ENCODE measurements at places on chromosomes 5 and 9. TPM values are rescaled to one million over a fixed set of nuclear protein-coding genes. Genes with fewer than 3 reads are reported as not detected.

The ADAMTS12 gene
- 0.85 TPM for total RNA-seq

The PDCD1LG2 gene
- total RNA-seq, result 2.0 TPM

The TAS2R1 gene
- not detected for total RNA-seq

The CYLC2 gene
- total RNA-seq, result not detected

The GLIPR2 gene
- 8.7 TPM for total RNA-seq

The DNAJC21 gene
- 55.5 TPM for total RNA-seq

The SELENOP gene
- total RNA-seq, result 213 TPM

The MROH2B gene
- not detected for total RNA-seq

The PCDHGB5 gene
- total RNA-seq, result 6.0 TPM

The N4BP3 gene
- 1.8 TPM for total RNA-seq

The TRIP13 gene
- total RNA-seq, result 0.44 TPM

The PCDHGA7 gene
- total RNA-seq, result 5.8 TPM

The F12 gene
- total RNA-seq, result not detected

The SLC44A1 gene
- total RNA-seq, result 27.0 TPM

The TPD52L3 gene
- not detected for total RNA-seq

GRCh38 chr5:181054138-181054537 lies 14.1 kb downstream of the BTNL9 start:
- DNase-seq, result no peak

GRCh38 chr5:164869325-164869724 lies 1363.9 kb downstream of the MAT2B start:
- no peak for DNase-seq

DNA sequence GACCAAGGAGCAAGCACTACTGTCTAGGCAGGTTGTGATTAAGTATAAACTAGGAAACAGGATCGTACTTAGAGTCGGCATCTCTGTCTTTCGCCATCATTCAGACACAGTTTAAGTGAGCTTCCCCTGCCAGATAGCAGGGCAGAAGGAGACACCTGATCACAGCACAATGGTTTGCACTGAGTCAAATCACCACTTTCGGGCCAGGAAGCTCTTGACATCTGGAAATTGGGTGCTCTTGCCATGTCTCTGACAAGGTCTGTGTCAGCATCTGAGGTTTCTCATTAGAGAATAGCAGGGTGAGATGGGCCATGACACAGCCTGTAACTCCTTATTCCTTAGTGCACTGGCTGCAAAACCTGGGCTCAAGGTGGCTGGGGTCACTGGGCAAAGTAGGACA lies 8.3 kb downstream of the ADRB2 start:
- DNase-seq, result no peak

- no peak for DNase-seq
These were observed 7.1 kb upstream of the RNF145 start for GRCh38 chr5:159216454-159216853.

DNA sequence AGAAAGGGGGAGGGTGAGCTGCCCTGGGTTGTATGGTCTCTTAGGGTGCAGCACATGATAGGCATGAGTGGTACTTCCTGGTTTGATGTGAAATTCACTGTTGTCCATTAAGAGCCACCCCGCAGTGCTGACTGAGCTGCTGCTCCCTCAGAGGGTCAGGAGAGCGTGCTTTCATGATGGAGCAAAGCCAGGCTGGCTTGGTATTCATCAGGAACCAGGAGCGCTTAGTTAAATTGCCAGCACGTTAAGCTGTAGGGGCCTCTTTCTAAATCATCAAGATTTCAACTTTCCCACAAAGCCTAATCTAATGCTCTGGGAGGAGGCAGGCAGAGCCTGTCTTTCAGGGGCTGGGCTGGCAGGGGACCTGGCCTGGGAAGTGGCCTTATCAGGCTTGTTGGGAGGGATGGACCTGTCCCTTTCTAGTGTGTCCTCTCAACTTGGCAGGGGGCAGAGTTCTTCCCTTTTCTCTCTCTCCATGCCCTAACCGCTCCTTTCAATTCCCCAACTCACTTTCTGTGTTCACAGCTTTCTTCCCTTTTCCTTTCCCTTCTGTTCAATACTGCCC lies 7.9 kb downstream of the CYSTM1 start:
- peak; percentile 32 for DNase-seq

GRCh38 chr5:32309761-32310160 lies 3.0 kb downstream of the MTMR12 start:
- DNase-seq, result no peak

GRCh38 chr5:108321341-108321740 lies 60.6 kb downstream of the FBXL17 start:
- no peak for DNase-seq

DNA sequence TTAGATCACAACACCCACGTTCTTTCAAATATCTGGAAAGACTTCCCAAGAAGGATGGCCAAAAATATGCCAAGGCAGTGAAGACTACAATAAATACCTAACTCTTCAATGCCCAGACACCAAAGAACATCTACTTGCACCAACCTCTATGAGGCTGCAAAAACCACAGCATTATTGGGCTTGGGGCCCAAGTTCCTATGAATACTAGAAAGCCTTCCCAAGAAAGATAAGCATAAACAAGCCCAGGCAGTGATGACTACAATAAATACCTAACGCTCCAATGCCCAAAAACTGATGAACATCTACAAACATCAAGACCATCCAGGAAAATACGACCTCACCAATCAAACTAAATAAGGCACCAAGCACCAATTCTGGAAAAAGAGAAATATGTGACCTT lies 41.3 kb downstream of the AP3B1 start:
- DNase-seq, result no peak

DNA sequence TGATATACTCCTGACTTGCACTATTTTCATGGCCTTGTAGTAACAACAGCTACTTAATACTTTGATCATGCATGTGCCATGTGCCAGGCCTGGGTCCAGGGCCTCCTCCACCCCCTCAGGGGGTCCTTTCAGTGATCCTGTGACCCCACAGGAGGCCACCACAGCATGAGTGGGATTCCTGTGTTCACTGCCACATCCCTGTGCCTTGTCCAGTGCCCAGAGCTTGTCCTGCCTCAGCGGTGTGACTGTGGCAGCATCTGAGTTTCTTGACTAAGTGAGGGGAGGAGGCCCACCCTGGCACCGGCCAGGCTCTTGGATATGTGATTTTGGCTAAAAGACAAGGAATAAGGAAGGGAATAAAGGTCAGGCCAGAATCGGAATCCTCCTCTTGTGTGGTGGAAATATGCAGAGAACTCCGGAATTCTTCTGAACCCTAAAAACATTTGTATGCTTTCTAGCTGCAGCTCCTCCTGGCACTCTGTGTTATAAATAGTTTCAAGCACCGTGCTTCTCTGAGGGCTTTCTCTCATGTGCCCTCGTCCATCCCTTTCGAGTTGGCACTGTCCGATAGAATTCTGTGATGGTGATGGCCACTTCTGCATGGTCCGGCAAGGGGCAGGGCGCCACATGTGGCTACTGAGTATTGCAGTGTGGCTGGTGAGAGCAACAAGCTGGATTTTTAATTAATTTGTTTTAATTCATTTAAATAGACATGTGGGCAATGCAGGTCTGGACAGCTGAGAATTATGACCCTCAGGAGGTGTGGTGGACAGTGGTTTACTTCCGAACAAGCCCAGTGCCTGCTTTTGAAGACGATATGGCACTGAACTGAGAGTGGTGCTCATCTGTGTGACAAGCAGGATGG lies 31.8 kb downstream of the TENT4A start:
- no peak for DNase-seq

DNA sequence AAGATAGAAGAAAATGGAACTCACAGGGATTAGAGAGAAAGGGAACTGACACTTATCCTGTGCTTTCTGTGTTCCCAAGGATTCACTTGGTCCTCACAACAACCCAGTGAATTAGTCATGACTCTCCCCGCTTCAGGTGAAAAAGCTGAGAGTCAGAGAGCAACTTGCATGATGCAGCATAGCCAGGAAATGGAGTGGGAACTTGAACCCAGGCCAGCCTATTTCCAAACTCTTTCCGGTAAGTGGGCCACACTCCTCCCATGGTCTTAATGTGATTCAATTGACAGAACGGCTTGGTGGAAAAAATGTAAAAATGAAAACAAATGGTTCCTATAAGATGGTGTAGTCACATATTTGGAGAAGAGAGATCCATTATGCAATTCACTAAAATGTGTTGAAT lies 45.9 kb upstream of the CEMIP2 start:
- DNase-seq, result no peak

DNA sequence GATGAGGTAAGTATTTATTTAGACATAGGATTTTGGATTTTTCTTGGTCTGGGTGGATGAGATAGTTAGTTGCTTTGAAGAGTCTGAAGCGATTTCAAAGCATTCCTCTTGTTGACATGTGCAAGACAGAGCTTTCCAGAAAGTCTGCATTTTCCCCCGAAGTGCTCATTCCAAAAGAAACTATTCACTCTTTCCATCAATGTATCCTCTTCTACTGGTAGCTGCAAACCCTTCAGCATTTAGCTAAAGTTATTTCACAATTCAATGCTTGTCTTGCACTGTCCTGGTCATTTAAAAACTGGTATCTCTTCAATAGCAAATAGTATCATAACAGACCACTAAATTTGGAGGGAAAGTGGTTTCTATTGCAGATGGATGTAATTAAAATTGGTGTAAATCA lies 13.0 kb downstream of the NREP start:
- no peak for DNase-seq

GRCh38 chr5:117266280-117266679 lies 691.7 kb upstream of the SEMA6A start:
- no peak for DNase-seq

GRCh38 chr9:90014421-90014820 lies 409.6 kb downstream of the GADD45G start:
- DNase-seq, result no peak

DNA sequence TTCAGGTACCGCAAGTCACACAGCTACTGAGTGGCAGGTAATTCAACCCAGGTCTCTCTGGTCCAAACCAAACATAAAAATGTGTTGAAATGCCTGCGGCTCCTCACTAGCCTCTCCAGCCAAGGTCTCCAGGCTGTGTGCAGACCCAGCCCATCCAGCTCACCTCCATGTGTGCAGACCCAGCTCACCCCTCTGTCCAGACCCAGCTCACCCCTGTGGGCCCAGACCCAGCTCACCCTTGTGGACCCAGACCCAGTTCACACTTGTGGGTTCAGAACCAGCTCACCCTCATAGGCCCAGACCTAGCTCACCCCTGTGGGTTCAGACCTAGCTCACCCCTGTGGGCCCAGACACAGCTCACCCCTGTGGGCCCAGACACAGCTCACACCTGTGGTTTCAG lies 188.0 kb upstream of the ADCY2 start:
- no peak for DNase-seq

DNA sequence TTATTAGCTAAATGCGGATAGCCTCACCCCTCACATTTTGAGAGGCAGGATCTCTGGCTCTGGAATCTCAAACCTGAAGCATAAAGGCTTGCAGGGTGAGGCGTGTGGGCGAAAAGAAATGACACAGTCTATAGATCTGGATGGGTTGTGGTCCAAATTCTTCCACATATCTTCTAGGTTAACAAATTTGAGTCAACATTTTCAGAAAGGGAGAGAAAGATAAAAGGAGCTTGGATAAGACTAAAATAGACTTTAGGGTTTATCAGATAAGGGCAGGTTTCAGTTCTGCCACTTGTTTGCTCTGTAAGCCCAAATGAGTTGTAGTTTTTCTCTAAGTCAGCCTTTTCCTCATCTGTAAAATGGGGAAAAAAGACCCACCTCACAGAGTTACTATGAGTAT lies 220.9 kb downstream of the TRIM32 start:
- DNase-seq, result no peak

GRCh38 chr9:130058887-130059286 lies 5.2 kb downstream of the GPR107 start:
- no peak for DNase-seq

DNA sequence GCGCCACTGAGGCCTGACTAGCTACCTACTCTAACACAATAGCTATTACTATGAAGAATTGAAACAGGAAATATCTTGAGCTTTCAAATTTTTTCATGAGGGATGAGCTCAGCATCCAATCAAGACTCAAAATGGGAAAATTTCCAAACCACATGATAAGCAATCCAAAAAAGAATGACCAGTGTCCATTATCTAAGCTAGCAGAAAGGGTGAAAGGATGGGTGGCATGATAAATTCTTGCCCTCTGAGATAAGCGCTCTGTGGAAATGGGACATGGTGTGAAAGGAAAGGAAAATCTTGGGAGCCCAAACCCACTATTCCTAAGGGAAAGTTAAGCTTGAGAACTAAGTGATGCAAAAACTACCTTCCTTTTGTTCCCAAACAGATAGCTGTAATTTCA lies 170.2 kb upstream of the NREP start:
- DNase-seq, result no peak

DNA sequence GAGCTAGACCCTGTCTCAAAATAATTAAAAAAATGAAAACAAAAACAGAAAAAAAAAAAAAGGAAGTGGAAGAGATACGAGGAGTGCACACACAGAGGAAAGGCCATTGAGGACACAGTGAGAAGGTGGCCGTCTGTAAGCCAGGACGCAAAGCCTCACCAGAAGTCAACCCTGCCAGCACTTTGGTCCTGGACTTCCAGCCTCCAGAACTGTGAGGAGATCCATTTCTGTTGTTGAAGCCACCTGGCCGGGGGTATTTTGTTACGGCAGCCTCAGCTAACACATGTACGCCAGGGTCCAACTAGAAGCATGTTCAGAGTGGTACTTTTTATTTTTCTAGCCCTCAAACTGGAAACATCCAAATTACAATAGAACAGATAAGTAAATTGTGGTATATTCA lies 21.8 kb downstream of the SLC35D2 start:
- DNase-seq, result no peak

GRCh38 chr5:43140286-43140685 lies 19.6 kb downstream of the ZNF131 start:
- DNase-seq, result no peak

DNA sequence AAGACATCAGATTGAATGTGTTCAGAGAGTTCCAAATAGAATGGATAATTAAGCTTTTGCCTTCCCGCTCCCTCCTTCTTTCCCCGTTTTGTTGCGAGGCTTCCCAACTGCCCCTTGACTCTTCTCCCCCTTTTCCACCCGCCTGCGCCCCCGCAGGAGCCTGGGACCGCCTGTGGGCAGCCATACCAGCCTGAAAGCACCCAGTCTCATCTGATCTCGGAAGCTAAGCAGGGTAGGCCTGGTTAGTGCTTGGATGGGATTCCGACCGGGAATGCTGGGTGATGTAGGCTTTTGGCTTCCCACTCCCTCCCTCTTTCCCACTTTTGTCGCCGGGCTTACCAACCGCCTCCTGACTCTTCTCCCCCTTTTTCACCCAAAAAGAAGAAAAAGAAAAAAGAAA lies 6.8 kb upstream of the HSD17B4 start:
- no peak for DNase-seq

DNA sequence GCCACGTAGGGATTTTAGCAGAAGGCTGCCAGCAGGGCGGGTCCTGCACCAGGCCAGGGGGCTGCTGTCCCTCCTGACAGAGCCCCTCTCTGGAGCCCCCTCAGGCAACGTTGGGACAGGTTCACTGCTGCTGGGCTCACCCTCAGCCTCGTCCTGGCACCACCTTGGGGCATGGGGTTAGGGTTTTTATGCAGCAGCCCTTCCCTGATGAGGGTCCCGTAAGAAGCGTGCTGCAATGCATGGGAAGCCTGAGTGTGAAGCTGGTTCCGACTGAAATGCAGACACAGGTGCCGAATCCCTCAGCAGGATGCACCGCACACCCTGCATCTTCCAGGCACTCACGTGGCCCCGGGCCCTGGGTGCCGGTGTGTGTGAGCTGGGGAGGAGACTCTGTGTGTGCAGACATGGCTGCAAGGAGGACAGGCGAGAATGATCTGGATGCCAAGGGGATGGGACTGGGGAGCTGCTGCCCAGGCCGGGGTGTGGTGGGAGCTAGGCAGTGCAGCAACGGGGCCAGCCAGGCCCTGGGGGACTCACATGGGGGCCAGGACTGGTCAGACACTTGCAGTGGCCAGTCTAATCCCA lies 27.1 kb downstream of the ZDHHC11B start:
- DNase-seq, result no peak

GRCh38 chr5:95075111-95075510 lies 209.8 kb downstream of the MCTP1 start:
- DNase-seq, result no peak

Data from left ventricle myocardium inferior (tissue), 1 donor.